ENCODE measurements at places on chromosomes 3 and 15.

GRCh38 chr3:105014631-105015030 lies 352.1 kb upstream of the ALCAM start:
- no peak for DNase-seq

DNA sequence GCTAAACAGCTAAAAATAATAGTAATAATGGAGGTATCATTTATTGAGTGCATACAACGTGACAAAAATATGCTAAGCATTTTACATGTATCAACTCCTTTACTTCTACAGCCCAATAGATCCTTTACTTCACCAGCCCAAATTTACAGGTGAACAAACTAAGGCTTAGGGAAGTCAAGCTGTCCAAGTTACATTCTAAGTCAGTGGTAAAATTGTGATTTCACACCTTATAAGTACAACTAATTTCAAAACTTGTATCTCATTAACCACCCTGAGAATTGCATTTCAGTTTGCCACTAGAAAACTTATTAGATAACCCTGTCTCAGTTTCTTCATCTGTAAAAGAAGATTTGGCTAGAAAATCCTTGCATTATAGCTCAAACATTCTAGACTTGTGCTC lies 10.7 kb downstream of the SLC33A1 start:
- no peak for DNase-seq

GRCh38 chr3:77690284-77690845 lies 650.5 kb downstream of the ROBO2 start:
- DNase-seq = no peak

DNA sequence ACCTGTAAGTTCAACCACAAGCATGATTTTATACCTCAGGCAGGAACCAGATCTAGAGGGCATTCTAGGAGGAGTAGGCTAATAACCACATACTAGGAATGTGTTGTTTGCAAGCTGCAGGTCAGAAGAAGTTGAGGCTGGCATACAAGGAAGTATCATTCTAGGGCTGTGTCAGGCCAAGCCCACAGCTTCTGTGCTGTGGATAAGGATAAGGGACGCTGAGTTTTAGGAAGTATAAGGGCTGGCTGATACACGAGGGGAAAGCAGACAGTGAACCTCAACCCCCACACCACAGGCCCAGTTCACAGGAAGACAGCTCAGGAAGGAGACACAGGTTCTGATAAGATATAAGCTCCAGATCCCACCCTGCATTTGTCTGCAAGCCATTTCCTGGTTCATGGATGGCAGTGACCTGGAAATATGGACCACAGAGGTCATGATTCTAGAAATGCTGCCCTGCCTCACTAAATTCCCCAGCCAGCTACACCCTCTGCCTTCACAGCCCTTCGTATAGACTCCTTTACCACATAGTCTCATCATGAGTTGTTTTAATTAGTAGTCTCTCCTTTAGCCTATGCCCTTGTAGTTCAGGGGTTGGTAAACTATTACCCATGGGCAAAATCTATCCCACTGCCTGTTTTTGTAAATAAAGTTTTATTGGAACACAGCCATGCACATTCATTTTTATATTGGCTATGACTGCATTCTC lies 260.7 kb downstream of the OPA1 start:
- DNase-seq = no peak

- DNase-seq = no peak
Measured at GRCh38 chr3:11739123-11739522, 95.4 kb upstream of the VGLL4 start.

DNA sequence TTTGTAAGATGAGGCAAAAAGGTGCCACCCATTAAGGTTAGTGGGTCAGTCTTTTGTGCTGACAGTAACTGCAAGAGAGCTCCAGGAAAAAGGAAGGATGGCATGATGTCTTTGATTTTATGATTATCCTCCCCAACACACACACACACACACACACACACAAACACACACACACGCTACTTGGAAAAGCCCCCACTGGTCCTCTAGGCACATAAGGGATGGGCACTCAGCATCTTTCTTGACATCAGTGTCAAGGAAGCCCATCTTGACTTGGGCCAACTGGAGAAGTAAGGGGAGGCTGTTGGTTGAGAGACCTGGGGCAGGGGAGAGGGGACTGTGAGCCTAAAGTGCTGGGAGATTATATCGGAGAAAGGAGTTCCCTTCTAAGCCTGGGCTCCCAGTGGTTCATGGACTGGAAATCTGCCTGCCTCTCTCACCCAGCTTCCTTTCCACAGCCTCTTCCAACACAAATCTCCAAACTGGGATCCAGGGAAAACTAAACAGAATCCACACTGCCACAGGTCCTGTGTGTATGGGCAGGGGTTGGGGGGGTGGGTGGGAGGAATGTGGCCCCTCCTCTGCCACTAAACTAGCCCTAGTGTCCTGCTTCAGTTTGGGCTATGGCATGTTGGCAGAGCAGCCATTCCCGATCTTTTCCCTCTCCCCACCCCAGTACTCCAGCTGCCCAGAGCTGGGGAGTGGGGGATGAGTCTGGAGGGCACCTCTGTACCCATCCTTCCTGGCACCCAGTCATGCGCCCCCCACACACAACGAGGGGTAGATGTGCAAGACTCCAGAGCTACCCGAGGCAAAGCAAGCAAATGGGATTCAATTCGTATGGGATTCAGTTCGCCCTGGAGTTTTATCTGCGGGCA lies 1.6 kb downstream of the AMOTL2 start:
- no peak for DNase-seq
